ENCODE measurements at places on chromosomes 3 and 15. TPM values are rescaled to one million over a fixed set of nuclear protein-coding genes. Genes with fewer than 3 reads are reported as not detected.

Gene GXYLT2
- total RNA-seq = 11.6 TPM

Gene CCR8
- total RNA-seq = not detected

Gene MESP2
- total RNA-seq = not detected

Gene LIPC
- total RNA-seq = 0.29 TPM

Gene UBAP1L
- 2.2 TPM for total RNA-seq

Data from placental pericyte (primary cell).